ENCODE measurements at places on chromosomes 1 and 21.

GRCh38 chr1:117046781-117047180 lies 13.3 kb upstream of the TTF2 start:
- no peak for DNase-seq

GRCh38 chr1:51558375-51558924 lies 39.4 kb upstream of the EPS15 start:
- DNase-seq = peak; percentile 58

DNA sequence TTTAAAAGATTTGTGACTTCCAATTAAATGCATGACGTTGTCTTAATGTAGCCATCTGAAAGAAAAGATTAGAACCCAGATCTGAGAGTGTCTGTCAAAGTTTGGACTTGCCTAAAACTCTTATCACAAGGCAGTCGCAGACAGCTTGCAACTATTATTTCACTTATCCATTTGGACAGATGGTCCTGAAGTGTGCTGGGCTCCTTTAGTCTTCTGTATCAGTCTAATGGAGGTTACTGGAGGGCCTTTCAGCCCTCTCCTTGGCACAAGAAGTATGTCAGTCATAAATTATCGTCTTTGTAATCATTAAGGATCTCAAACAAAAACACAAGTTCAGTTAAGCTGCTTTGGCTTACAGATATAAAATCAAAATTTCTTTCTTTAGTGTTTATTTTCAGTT lies 15.5 kb downstream of the PROX1 start:
- no peak for DNase-seq

- DNase-seq = peak; percentile 60
Measured at GRCh38 chr1:106699433-106699832, 357.0 kb upstream of the PRMT6 start.

DNA sequence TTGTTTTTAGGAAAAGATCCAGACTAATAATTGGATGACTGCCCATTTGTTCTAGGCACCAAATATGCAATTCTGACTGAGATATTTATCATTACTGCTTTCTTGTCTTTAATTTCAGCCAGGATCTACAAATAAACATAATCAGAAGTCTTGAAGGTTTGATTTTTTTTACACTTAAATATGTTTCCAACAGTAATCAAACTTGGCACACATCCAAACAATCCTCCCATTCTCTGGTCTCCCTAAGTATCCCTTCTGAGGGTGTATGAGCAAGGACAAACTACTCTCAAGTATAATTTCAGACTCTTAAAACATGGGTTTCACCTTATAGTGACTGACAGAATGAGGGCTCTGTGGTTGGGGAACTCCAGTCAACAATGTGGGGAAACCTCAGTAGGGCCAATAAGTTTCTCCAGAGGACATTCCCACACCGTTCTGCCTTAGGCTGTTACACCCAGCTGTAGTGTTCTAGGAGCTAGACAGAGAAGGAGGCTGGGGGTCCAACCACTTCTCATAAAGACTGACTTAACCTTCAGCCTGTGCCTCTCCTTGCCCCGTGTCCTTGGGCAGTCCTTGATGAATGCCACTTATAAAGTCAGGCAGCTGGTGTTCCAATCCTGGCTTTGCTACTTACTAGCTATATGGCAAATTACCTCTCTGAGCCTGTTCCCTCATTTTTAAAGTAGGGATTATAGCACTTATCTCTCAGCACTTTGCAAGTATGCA lies 1.5 kb upstream of the PALMD start:
- DNase-seq = no peak

DNA sequence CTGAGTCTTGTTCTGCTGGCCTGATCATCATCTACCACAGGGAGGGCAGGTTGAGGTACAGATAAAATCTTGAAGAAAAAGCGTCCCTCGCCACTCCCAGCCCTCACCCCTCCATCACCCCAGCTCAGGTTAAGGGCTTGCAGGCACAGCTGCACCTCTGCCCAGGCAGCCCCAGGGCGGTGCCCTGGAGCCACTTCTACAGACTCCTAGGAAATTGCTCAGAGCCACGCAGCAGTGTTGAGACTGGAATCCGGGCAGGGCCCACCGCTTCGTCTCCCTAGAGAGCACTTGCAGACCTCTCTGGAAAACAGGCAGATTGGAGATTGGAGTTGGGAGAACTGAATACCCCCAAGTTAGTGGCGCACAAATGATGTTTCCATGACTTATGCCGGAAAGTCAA lies 35.3 kb downstream of the VN1R5 start:
- DNase-seq = no peak

DNA sequence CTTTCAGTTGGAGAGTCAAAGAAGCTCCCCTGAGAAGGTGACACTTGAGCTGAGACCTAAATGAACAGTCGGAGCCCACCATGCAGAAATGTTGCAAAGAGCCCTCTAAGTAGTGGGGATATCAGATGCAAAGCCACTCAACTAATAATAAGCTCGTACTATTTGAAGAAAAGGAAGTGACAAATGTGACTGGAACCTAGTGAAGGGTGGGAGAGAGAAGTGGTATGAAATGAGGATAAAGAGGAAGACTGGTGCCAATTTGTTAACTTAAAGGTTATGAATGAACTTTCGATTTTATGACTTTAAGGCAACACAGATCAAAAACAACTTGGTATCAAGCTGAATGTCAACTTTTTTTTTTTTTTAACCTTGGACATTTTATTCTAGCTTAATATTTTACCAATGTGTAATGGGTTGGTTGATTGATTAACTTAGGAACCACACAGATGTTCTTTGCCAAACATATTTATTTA lies 14.7 kb downstream of the LYPLAL1 start:
- DNase-seq = no peak

DNA sequence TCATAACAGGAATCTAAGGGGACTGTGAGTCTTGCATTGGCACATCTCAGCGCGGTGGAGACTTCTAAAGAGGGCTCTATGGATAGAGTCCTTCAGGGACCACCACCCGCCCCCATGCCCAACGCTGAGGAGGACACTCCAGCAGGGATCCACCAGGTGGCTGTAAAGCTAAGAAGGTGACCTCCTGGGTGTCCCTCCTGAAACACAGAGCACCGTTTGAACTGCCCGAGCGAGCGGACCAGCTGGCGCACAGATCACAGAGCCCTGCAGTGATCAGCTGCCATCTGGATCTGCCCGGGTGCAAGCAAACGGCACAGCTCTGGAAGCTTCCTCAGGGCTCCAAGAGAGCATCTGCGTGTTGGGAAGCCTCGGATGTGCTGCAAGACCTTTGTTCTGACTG lies 51.3 kb upstream of the LYST start:
- DNase-seq = peak; percentile 47

GRCh38 chr1:65250826-65251225 lies 58.5 kb upstream of the DNAJC6 start:
- no peak for DNase-seq

- DNase-seq = peak; percentile 68
Measured at GRCh38 chr1:217089361-217090014, 366.3 kb upstream of the ESRRG start.

DNA sequence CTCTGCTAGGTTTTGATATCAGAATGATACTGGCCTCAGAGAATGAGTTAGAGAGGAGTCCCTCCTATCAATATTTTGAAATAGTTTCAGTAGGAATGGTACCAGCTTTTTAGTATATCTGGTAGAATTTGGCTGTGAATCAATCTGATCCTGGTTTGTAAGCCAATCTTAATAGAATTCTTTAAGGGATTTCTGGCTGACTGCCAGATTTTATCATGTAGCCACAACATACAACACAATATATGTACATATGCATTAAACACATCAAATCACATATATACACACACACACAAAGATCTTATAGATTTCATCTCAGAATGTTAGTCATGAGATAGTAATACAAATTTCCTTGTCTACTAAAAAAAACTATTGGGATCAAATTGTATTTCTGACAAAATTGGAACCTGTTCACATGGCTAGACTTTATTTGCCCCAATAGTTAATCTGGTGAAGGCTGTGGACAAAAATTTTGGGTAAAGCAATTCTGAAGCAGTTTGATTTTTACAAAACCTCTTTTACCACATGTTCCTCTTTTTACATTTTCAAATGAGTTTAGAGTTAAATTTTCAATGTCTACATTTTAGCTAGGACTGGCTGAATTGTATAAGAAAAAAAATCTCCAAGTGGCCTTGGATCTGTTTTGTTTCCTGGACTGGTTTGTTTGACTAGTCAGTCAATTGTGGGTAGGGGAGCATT lies 151.7 kb downstream of the FASLG start:
- no peak for DNase-seq

- peak; percentile 31 for DNase-seq
Measured at GRCh38 chr1:106600626-106601025, 455.8 kb upstream of the PRMT6 start.

DNA sequence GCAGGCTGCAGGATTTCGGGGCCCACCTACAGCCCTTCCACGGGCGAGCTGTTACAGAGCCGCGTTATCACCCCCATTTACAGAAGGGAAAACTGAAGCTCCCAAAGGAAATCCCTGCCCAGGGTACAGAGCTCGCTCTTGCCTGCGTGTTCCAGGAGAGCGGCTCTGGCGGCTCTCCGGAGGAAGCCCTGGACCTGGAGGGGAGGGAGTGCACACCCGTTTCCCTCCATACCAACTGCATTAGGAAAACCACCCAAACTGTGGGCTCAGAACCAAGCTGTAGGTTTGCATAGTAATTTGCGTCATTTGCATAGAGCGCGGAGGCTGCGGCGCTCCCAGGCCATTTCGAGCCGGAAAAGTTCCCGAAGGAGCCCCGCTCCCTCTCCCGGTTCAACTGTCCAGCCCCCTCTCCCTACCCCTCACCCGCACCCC lies 24.7 kb upstream of the ADGRB2 start:
- DNase-seq = peak; percentile 83

DNA sequence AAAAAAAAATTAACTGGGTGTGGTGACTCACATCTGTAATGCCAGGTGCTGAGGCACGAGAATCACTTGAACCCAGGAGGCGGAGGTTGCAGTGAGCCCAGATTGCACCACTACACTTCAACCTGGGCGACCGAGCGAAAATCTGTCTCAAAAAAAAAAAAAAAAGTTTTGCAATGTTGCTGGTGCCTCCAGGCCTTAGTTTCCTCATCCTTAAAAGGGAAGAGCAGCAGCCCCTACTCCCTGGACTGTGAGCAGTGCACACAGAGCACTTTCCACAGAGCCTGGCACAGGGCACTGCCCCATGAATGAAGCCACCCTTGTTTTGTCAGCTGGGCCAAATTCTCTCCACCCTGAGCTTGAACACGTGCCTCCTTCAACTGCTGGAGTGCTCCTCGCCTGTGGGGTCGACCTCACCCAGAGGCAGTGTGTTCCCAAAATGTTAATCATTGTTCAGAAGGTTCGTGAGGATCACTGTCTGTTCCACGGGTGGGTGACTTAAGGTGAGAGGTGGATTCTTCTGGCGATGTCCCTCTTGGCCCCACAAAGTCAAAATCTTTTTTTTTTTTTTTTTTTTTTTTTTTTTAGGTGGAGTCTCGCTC lies 152.1 kb upstream of the TMEM51 start:
- DNase-seq = no peak

GRCh38 chr21:42579456-42580075 lies 65.9 kb downstream of the SLC37A1 start:
- no peak for DNase-seq

GRCh38 chr1:115062542-115063004 lies 26.7 kb downstream of the TSPAN2 start:
- no peak for DNase-seq

DNA sequence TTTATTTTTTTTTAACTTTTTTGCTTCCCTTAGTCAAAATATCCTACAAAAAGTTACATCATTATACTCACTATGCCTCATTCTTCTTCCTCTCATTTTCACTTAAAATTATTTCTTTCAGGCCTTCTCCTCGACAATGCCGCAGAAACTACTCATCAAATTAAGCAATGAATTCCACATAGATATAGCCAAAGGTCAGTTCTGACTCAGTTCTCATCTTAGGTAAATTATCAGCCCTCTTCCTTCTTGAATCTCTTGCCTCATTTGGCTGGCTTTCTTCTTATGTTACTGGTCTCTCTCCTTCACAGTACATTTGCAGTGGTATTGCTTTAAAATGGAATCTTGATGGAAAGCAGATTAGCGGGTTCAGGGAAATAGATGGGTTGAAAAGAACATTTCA lies 260.7 kb upstream of the BRINP3 start:
- DNase-seq = peak; percentile 32

GRCh38 chr1:47774986-47775834 lies 222.0 kb downstream of the TRABD2B start:
- DNase-seq = no peak

Measured in foreskin fibroblast (primary cell).